ENCODE measurements at places on chromosomes 6 and 20. TPM values are rescaled to one million over a fixed set of nuclear protein-coding genes. Genes with fewer than 3 reads are reported as not detected.

DNA sequence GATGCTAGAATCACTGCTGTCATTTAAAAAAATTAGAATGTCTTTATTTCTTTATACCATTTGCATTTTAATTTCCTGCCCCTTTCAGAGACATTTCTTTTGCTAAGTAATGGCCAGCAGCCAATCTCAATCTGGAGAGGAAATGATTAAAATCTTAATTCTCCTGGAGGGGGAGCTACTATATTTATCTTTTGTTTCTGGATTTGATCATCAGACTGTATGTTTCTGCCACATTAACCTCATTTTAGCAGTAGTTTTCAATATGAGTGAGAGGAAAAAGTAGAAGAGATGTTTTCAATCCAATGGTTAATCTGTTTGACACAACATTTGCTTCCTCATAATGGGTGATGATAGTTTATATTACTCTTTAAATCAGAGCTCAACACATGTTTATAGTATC lies 138.0 kb downstream of the FUT9 start:
- DNase-seq: no peak

The CYP24A1 gene
- not detected for total RNA-seq

The STX11 gene
- total RNA-seq: 2.9 TPM

DNA sequence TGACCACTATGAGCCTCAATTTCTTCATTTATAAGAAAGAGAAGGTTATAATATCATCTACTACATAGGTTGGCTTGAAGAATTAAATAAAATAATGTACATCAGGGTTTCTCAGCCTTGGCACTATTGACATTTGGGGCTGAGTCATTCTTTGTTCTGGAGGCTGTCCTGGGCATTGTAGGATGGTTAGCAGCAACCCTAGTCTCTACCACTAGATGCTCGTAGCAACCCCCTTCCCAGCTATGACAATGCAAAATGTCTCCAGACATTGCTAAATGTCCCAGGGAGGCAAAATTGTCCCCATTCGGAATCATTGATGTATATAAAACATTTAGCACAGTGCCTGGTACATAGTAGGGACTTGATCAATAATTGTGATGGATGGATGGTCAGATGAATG lies 152.1 kb downstream of the KHDC1L start:
- no peak for DNase-seq

The NKX2-4 gene
- total RNA-seq: not detected

- no peak for DNase-seq
Observed at GRCh38 chr6:33794910-33795623, 6.1 kb upstream of the LEMD2 start.

DNA sequence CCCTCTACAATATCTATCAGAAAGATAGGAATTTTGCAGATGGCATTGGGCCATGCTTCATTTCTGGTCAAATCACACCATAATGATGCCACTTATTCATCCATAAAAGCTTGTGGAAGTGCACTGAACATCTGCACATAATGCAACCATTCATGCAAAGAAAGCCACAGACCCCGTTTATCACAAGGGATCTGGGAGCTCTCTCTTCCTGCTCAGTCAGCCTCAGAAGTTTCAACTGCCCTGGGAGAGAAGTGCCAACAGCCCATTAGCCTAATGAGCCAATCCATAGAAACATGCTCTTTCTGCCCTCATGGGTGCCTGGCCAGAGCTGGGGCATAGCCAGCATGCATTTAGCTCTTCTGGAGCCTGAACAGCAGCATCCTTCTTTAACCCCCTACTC lies 85.8 kb downstream of the SLC35F1 start:
- DNase-seq: no peak

Measured in mucosa of gallbladder (tissue), 1 donor.